ENCODE measurements at places on chromosomes 4 and X. TPM values are rescaled to one million over a fixed set of nuclear protein-coding genes. Genes with fewer than 3 reads are reported as not detected.

GSX2 gene
- 3.2 TPM for total RNA-seq

HS6ST2 gene
- 37.8 TPM for total RNA-seq

NPY1R gene
- 19.8 TPM for total RNA-seq

CXCL6 gene
- 0.69 TPM for total RNA-seq
